HepG2 (cell line): ENCODE measurements at places on chromosomes 11 and 22. TPM values are rescaled to one million over a fixed set of nuclear protein-coding genes. Genes with fewer than 3 reads are reported as not detected.

Gene C11orf52
- total RNA-seq, result 7.4 and 10.5 TPM in 2 replicates

Gene PKDREJ
- not detected in 2 replicates for total RNA-seq

Gene CLDN5
- total RNA-seq, result not detected in 2 replicates

Gene OR52D1
- not detected in 2 replicates for total RNA-seq

Gene KRTAP5-7
- not detected in 2 replicates for total RNA-seq

- no peaks in the 10 kb centered on the region for H3K36me3 ChIP-seq
- H3K4me1 ChIP-seq, result peaks cover 10% of the 10 kb centered on the region
- H3K27ac ChIP-seq, result no peak overlapping the region
- peaks cover 17% of the 10 kb centered on the region; the same call in 2 of the 3 replicates for H3K27me3 ChIP-seq
Observed at GRCh38 chr11:19868281-19868821, 155.7 kb downstream of the NAV2 start.

- no peaks in the 10 kb centered on the region for H3K27me3 ChIP-seq
- peaks cover 28% of the 10 kb centered on the region; the same call in 1 of the 3 replicates for H3K36me3 ChIP-seq
- no peak overlapping the region for H3K27ac ChIP-seq
- H3K4me1 ChIP-seq, result no peaks in the 10 kb centered on the region
- H3K4me3 ChIP-seq, result no peak overlapping the region
Observed at GRCh38 chr22:23742505-23743264, 8.2 kb downstream of the ZNF70 start.

GRCh38 chr11:97943493-97943892 lies 1077.3 kb upstream of the CNTN5 start:
- H3K36me3 ChIP-seq, result no peaks in the 10 kb centered on the region
- H3K27ac ChIP-seq, result no peak overlapping the region
- H3K4me3 ChIP-seq, result no peak overlapping the region
- H3K4me1 ChIP-seq, result no peaks in the 10 kb centered on the region
- H3K27me3 ChIP-seq, result no peaks in the 10 kb centered on the region
- DNase-seq, result no peak

GRCh38 chr11:62770778-62771143 lies 435 bp upstream of the TAF6L start:
- peak; percentile 24 for DNase-seq
- no peaks in the 10 kb centered on the region for H3K27me3 ChIP-seq
- peak overlapping the region; percentile 92 for H3K27ac ChIP-seq
- peak overlapping the region; percentile 65 for H3K4me3 ChIP-seq
- H3K4me1 ChIP-seq, result peaks cover 23% of the 10 kb centered on the region
- peaks cover 6% of the 10 kb centered on the region for H3K36me3 ChIP-seq

DNA sequence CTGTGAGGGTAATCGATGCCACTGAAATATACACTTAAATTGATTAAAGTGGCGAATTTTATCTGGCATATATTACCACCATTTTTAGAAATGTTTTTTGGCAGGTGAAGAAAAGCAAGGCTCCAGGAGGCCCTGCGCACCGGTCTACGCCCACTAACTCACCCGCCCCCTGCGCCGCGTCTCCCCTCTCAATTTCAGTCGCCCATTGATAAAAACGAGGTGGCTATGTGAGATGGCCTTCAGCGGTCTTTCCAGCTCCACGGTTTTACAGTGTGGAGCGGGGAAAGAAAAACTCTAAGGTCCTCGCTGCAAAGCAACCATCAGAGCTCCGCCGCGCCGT lies 602 bp upstream of the AQP11 start:
- H3K4me1 ChIP-seq, result peaks cover 42% of the 10 kb centered on the region
- peak overlapping the region; percentile 87 for H3K4me3 ChIP-seq
- no peaks in the 10 kb centered on the region for H3K27me3 ChIP-seq
- peak overlapping the region; percentile 90 for H3K27ac ChIP-seq
- no peak for DNase-seq

- no peak overlapping the region for H3K27ac ChIP-seq
- H3K4me1 ChIP-seq, result no peaks in the 10 kb centered on the region
- no peaks in the 10 kb centered on the region for H3K27me3 ChIP-seq
- no peak overlapping the region for H3K4me3 ChIP-seq
Observed at GRCh38 chr11:103805688-103806009, 230.8 kb upstream of the DDI1 start.

DNA sequence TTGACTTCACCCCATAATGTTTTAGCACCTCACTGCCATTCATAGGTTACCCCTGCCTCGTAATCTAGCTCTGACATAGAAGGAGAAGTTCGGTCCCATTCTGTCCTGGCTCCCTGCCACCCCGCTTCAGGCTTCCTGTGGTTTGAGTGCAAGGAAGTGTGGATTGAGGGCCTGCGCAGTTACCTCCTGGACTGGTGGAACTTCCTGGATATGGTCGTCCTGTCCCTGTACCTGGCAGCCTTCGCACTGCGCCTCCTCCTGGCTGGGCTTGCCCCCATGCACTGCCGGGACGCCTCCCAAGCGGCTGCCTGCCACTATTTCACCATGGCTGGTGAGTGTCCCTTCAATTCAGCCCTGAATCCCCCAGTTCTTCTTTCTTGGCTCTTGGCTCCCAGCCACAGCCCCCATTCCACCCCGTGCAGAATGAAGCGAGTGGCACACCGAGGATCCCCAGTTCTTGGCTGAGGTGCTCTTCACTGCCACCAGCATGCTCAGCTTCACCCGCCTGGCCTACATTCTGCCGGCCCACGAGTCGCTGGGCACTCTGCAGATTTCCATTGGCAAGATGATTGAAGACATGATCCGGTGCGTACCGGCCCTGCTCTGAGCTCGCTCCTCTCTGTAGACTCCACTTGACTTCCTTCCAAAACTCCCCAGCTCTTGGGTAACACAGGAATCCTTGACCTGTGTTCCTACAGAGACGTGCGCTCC lies 15.4 kb downstream of the ART5 start:
- no peak overlapping the region for H3K4me3 ChIP-seq
- H3K27ac ChIP-seq, result no peak overlapping the region
- no peaks in the 10 kb centered on the region for H3K36me3 ChIP-seq
- no peaks in the 10 kb centered on the region for H3K4me1 ChIP-seq
- H3K27me3 ChIP-seq, result 0 out of 3 replicates have a peak, but pooled peaks cover under 1% of the 10 kb centered on the region

DNA sequence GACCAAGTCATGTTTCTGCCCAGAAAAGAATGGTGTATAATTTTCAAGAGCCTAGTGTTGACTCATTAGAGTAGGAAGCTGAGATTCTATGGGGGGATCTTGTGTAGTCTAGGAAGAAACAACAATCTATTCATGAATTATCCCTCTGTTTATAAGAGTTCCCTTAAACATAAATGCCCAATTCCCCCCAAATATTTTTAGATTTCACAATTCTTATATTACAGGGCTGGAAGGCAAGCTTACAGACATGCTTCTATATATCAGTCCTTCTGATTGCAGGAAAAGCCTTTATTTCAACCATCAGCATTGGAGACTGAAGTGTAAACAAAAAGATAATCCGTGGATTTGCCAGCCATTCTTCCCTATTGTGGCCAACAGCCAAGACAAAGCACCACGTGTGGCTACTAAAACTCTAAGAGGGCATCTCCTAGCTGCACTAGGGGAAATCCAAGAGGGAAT lies 71.4 kb downstream of the NAT10 start:
- H3K27me3 ChIP-seq, result no peaks in the 10 kb centered on the region
- DNase-seq, result no peak
- peaks cover 7% of the 10 kb centered on the region; the same call in 1 of the 2 replicates for H3K4me1 ChIP-seq

GRCh38 chr11:121762820-121763219 lies 310.1 kb upstream of the SORL1-AS1 start:
- no peaks in the 10 kb centered on the region for H3K4me1 ChIP-seq
- H3K36me3 ChIP-seq, result no peaks in the 10 kb centered on the region
- H3K27me3 ChIP-seq, result peaks cover 7% of the 10 kb centered on the region; the same call in 1 of the 3 replicates
- no peak overlapping the region for H3K27ac ChIP-seq
- DNase-seq, result no peak

- no peaks in the 10 kb centered on the region for H3K27me3 ChIP-seq
- no peak overlapping the region for H3K4me3 ChIP-seq
- no peak for DNase-seq
- no peak overlapping the region for H3K27ac ChIP-seq
- peaks cover 58% of the 10 kb centered on the region for H3K36me3 ChIP-seq
Observed at GRCh38 chr11:121613724-121614123, 161.0 kb upstream of the SORL1-AS1 start.

Gene SCN4B
- total RNA-seq, result 0.04 TPM in 1 of 2 replicates, not detected in the other

Gene CRYBB2
- 0.18 TPM in 1 of 2 replicates, not detected in the other for total RNA-seq

Gene BACE1
- total RNA-seq, result 7.5 and 10.2 TPM in 2 replicates

DNA sequence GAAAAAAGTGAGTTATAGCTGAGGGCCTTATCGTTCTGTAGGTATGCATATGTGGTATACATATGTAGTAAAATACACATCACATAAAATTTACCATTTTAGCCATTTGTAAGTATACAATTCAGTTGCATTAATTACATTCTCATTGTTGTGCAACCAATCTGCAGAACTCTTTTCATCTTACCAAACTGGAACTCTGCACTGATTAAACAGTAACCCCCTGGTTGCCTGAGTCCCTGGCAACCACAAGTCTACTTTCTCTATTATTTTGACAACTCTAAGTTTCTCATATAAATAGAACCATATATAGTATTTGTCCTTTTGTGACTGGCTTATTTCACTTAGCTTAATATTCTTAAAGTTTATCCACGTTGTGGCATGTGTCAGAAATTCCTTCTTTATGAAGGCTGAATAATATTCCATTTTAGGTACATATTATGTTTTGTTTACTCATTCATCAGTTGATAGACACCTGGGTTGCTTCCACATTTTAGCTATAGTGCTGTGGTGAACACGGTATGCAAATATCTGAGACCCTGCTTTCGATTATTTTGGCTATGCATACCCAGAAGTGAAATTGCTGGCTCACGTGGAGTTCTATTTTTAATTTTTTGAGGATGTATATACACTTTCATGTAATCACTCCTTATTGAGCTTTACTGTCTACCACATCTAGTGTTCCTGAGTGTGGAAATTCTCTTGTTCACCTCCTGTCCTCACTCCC lies 1.6 kb upstream of the DDX10 start:
- no peak for DNase-seq
- H3K27me3 ChIP-seq, result no peaks in the 10 kb centered on the region
- H3K4me3 ChIP-seq, result no peak overlapping the region
- H3K4me1 ChIP-seq, result peaks cover 49% of the 10 kb centered on the region
- H3K36me3 ChIP-seq, result no peaks in the 10 kb centered on the region; the same call in 2 of the 3 replicates

Gene MMP27
- not detected in 2 replicates for total RNA-seq

DNA sequence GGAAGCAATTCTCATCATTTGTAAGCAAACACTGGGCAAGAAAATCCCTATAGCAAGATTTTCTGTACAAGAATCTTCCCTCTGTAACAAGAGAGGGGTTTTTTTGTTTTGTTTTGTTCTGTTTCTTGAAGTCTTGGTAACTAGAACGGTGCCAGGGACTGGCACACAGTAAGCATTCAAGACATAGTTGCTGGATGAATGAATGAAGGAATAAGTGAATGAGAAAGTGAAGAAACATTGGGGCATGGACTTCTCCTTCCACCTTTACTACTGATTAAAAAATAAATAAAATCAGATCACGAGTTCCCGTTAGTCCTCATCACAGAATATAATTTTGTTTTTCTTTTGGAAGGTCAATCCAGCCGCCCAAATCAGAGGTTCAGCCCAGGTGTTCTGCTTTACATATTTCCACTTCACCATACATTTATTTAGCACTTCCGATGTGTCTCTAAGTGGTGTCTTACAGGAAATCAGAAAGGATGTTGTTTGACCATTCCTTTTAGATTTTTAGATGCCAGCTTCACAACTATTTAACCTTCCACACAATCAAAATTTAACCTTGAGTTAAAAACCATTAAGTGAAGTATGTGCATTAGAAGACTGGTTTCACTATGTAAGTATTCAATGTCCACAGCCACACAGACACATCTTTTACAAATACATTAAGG lies 281.2 kb downstream of the CADM1 start:
- H3K36me3 ChIP-seq, result peaks cover 6% of the 10 kb centered on the region
- no peak overlapping the region for H3K4me3 ChIP-seq
- H3K4me1 ChIP-seq, result no peaks in the 10 kb centered on the region
- H3K27me3 ChIP-seq, result no peaks in the 10 kb centered on the region

Gene KREMEN1
- total RNA-seq, result 10.2 and 13.8 TPM in 2 replicates

DNA sequence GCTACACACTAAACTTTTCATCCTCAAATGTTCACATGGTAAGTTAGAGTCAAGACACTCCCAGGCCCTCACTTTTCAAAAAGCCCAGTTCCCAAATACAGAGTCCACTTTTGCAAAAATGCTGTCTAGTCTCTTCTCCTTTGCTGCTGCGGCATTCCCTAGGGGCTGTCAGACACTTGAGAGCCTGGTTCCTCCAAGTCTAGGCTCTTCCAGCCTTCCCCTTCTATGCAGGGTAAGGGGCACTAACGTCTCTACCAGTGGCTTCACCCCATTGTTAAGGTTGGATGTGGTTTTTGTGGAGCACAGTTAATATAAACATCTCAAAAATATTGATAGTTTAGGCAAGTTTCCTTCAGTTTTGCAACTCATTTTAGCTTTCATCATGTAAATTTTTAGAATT lies 181.5 kb downstream of the KIF18A start:
- DNase-seq, result no peak
- no peaks in the 10 kb centered on the region for H3K4me1 ChIP-seq
- H3K4me3 ChIP-seq, result no peak overlapping the region
- H3K27ac ChIP-seq, result no peak overlapping the region

- H3K36me3 ChIP-seq, result no peaks in the 10 kb centered on the region
- H3K27me3 ChIP-seq, result no peaks in the 10 kb centered on the region
- H3K27ac ChIP-seq, result no peak overlapping the region
- no peak overlapping the region for H3K4me3 ChIP-seq
Observed at GRCh38 chr22:29079218-29079901, 6.5 kb downstream of the KREMEN1 start.

GRCh38 chr11:75554258-75555022 lies 7.6 kb upstream of the SERPINH1 start:
- no peak overlapping the region for H3K27ac ChIP-seq
- peak; percentile 73 for DNase-seq
- no peak overlapping the region for H3K4me3 ChIP-seq
- H3K36me3 ChIP-seq, result no peaks in the 10 kb centered on the region
- H3K4me1 ChIP-seq, result peaks cover 39% of the 10 kb centered on the region

GRCh38 chr11:128580612-128581011 lies 6.7 kb downstream of the ETS1 start:
- no peaks in the 10 kb centered on the region for H3K4me1 ChIP-seq
- H3K27ac ChIP-seq, result no peak overlapping the region
- H3K36me3 ChIP-seq, result no peaks in the 10 kb centered on the region
- DNase-seq, result no peak
- no peak overlapping the region for H3K4me3 ChIP-seq

- DNase-seq, result no peak
- H3K4me1 ChIP-seq, result no peaks in the 10 kb centered on the region
- H3K4me3 ChIP-seq, result no peak overlapping the region
- H3K36me3 ChIP-seq, result no peaks in the 10 kb centered on the region
Observed at GRCh38 chr11:69841859-69842698, 22.9 kb upstream of the FGF3 start.

Gene CLCF1
- total RNA-seq, result 0.48 and 0.49 TPM in 2 replicates
